ENCODE measurements at places on chromosomes 3 and 15. TPM values are rescaled to one million over a fixed set of nuclear protein-coding genes. Genes with fewer than 3 reads are reported as not detected.

DNASE1L3 gene
- total RNA-seq = 0.07 TPM

PLA2G4F gene
- not detected for total RNA-seq

BCL2A1 gene
- total RNA-seq = 2.1 TPM

CRABP1 gene
- total RNA-seq = not detected

NPRL2 gene
- 20.1 TPM for total RNA-seq

GRIP2 gene
- not detected for total RNA-seq

DZIP1L gene
- total RNA-seq = 12.7 TPM

DAZL gene
- total RNA-seq = not detected

DNAJC17 gene
- total RNA-seq = 38.2 TPM

GPR149 gene
- total RNA-seq = not detected

- DNase-seq = no peak
Observed at GRCh38 chr3:14238930-14239329, 60.3 kb downstream of the LSM3 start.

DNA sequence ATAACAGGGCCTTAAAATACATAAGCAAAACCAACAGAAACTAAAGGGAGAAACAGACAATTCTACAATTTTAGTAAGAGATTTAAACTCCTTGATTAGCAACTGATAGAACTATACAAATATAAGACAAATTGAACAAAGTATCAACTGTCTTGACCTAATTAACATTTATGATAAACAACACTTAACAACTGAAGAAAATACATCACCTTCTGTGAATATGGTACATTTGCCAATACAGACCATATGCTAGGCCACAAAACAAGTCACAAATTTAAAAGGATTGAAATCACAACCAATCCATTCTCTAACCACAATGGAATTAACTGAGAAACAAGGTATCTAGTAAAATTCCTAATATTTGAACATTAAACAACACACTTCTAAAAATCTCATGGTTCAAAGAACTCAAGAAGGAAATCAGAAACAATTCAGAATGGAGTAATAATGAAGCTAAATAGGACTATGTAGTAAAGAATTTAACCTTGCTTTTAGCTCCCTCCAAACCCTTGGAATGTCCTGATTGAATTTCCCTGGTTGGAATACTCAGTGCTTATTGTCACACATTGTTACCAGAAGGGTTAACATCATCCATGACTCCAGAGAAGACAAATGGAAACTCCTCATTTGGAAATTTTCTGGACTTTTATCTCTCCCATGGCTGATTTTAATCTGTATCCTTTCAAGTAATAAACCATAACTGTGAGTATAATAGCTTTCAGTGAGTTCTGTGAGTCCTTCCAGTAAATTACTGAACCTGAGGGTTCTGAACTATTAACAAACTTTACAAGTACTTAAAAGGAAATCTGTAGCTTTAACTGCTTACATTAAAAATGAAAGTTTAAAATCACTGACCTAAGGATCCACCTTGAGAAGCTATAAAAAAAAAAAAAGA is 88.8 kb downstream of the DLG1 start:
- no peak for DNase-seq

DNA sequence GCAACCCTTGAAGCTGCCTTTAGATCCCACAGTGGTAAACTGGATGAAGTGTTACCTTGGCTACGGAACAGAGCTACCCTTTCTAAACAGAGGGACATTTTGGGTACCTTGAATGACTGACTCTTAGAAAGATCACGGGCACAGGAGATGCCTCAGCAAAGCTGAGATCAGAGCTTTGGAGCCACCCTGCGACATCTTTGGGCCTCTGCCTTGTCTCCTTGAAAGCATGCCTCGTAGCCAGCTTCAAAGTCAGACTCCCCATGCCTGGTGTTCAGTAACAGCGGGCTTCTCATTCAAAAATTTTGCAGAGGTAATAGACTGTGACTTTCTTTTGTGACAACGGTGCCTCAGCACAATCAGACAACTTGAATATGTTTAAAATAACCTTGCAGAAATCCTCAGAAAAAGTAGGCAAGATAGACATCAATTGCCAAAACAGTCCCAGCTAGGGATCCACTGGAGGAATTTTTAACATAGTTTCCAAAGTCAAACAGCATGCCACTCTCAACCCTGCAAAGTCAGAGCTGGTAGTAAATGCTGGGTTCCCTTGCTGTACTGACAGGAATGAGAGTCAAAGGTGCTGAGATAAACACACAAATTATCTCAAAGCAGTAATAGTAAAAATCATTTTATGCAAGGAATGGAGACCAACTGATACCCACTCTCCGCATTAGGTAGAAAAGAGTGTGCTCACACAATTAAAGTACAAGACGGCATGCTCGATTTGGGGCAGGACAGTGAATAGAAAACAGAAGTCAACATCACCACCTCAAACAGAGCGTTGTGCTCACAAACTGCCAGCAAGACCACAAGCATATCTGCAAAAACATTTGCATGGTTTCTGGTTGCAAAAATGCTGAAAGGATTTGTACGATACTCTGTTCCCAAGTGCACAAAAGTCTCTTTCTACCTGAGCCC is 82.1 kb downstream of the MYO1E start:
- DNase-seq = no peak

- no peak for DNase-seq
Observed at GRCh38 chr15:71610728-71611552, 199.4 kb upstream of the NR2E3 start.

- no peak for DNase-seq
Observed at GRCh38 chr3:45659661-45660566, 29.3 kb upstream of the SACM1L start.

DNA sequence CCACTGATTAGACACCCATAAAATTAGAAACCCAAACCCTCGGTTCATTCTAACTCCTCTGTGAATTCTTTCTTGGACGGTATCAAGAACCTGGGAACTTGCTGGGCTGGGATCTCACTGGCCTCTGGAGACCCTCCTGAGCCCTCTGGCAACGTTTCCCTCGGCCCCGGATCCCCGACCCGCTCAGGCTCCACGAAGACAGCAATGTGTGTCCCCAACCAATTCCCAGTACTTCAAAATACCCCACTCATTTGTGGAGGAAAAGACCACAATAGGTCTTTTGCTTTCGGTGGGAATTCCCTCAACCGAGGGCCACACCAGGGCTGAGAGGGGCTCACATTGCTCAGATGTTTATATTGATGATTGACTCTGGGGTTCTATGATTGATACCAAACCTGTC is 117.9 kb upstream of the PRR20G start:
- DNase-seq = no peak

- no peak for DNase-seq
Observed at GRCh38 chr3:32843510-32844321, 25.9 kb downstream of the TRIM71 start.

GRCh38 chr15:51589881-51590568 is 32.5 kb downstream of the DMXL2 start:
- no peak for DNase-seq

GRCh38 chr3:151684094-151684493 is 49.6 kb upstream of the AADACL2 start:
- no peak for DNase-seq

- no peak for DNase-seq
Observed at GRCh38 chr15:71288348-71288955, 173.2 kb downstream of the THSD4 start.

DNA sequence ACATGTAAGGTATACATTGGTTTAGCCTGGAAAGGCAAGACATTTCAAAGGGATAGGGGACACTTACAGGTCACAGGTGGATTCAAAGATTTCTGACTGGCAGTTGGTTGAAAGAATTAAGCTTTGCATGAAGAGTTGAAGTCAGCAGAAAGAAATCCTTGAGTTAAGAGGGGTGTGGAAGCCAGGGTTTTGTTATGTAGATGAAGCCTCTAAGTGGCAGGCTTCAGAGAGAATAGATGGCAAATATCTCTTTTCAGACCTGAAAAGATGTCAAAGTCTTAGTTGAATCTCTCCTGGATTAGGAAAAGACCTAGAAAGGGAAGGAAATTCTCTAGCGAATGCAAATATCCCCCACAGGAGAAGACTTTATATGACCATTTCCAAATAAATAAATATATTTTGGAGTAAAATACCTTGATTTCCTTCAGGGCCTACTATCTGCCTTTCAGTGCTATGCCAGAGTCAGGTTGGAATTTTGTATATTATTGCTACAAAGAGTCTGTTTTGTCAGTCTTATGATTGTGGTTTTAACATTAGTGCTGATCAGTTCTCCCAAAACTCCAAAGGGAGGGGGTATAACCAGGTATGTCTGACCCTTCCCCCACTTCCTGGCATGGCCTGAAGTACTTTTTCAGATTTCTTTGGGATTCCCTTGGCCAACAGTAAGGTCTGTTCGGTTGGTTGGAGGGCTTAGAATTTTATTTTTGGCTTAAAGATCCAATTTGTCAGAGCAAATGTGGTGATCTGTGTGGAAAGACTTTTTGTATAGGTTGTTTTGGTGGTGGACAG is 286.4 kb downstream of the LRTM1 start:
- DNase-seq = no peak

GRCh38 chr3:25471081-25471768 is 43.2 kb downstream of the RARB start:
- DNase-seq = no peak

DNA sequence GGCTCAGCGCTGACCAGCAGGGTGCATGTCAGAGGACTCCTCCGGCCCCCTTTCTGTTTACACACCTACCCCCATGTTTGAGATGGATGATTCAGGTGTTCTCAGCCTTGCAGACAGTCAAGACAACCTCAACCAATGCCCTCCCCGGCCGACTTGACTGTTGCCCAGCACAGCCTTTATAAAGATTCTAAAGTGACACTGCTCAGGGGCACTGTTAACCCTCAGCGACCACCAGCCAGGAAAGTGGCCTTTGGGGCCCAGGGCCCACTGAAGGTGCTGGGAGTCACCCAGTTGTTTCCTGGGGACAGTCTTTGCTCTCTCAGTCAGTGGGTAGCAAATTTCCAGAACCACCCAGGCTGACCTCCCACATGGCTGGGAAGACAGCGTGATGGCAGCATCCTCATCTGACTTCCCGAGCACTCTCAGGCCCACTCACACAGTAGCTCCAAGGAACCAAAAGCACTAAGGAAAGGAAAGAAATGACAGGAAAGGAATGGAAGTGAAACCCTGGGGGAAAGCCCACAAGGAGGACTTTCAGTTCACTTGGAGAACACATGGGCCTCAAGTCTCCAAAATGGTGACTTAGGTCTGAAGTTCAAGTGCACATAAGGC is 128.4 kb downstream of the ASB7 start:
- no peak for DNase-seq

GRCh38 chr3:64970634-64971033 is 282.8 kb upstream of the ADAMTS9 start:
- DNase-seq = no peak

GRCh38 chr3:139127101-139127500 is 82.4 kb upstream of the PRR23C start:
- DNase-seq = no peak

GRCh38 chr15:90708516-90708915 is 8.6 kb upstream of the BLM start:
- DNase-seq = no peak

DNA sequence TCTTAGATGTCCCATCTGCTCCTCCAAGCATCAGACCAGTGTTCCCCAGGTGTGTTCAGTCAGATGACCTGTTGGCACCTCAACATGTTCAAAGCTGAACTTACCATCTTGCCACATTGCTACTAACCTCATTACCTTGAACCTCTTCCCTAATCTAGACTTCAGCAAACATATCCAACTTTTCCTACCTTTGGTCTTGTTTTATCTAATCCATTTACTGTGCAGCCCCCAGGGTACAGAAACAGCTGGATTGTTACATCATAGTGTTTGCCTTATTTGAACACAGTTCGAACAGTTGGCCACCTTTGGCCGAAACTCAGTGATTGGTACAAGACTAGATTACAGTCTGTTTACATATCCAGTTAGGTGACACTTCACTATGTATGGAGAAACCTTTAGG is 36.1 kb upstream of the MCF2L2 start:
- DNase-seq = no peak

DNA sequence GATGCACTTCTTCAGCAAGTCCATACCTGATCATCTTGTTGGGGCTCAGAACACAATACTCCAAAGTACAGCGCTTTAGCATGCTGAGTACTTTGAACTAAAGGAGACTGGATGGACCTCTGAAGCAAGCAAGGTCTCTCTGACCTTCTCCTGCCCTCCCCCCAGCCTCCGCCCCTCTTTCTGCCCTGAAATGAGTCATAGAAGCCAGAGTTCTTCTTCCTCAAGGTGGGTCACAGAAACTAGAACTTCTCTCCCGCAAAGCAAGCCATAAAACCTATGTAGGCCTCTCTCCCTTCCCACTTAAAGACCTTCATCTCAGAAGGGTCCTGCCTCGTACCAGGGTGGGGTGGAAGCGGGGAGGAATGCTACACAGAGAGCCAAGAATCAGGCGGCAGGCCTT is 230.5 kb upstream of the PROK2 start:
- no peak for DNase-seq
